ENCODE measurements at places on chromosomes 3 and 15.

GRCh38 chr3:128077665-128078064 is 25.4 kb downstream of the SEC61A1 start:
- no peak for DNase-seq

DNA sequence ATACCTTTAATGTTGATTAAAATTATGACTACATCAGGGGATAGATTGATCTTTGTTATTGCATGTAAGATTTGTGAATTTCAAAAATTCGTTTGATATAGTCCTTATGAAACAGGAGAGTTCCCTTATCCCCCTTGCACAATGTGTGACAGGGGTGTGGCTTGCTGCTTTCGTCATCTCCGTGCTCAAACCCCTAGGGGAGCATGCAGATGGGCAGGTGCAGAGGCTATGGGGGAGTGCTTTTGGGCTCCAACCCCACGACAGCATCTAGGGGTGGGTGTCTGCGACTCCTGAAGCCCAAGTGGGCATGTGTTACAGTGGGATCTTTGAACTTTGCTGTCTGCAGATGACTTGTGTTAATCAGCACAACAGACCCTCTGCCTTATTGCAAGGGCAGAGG is 360.1 kb upstream of the GOLIM4 start:
- DNase-seq, result no peak

- DNase-seq, result no peak
These were observed 116.5 kb upstream of the ALDH1A3 start for GRCh38 chr15:100762913-100763834.

DNA sequence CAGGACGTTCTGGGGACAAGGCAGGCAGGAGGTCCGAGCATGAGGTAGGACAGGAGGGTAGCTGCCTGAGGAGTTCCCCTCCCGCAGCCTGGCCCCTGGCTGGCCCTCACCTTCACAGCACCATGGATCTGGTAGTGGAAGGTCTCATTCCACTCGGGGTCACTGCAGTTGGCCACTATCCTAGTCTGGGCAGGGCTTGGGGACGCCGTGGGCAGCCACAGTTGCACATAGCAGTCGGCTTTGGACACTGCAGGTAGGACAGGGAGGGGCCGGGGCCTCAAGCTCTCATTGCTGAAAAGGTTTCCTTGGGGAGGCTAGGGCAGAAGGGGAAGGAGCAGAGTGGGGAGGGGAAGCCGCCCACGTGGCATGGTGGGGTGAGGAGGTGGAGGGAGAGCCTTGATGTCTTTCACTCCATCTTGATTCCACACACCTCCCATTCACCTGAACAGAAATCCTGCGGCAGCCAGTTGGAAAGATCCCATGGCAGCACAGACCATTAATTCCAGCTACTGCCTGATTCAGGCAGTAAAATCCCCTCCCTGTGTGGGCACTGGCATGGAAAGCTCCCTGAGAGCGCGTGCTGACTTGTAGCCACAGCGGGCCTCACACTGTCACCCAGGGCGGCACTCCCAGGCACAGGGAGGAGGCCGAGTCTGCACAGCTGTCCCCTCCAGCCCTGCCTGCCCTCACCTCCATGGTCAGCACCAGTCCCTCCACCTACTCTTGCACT is 2.1 kb downstream of the PLA2G4F start:
- DNase-seq, result no peak

GRCh38 chr3:165459924-165460835 is 264.0 kb upstream of the SLITRK3 start:
- DNase-seq, result no peak

DNA sequence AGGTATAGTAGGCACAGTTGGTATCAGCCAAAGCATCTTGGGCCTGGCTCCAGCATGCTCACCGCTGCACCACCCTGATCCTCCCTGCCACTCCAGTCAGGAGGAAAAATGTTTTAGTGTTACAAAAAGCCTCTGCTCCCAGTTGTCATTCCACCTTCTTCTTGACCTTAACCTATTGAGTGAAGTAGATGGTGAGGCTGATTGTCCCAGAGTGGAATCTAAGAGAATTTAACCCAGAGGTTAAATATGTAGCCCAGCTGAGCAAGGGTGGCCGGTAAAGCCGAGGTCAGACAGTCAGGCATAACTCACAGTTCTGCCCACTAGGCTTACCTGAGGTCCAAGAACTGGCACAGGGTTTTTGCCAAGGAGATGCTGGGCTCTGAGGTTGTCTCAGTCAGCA is 30.7 kb upstream of the TNIK start:
- no peak for DNase-seq

DNA sequence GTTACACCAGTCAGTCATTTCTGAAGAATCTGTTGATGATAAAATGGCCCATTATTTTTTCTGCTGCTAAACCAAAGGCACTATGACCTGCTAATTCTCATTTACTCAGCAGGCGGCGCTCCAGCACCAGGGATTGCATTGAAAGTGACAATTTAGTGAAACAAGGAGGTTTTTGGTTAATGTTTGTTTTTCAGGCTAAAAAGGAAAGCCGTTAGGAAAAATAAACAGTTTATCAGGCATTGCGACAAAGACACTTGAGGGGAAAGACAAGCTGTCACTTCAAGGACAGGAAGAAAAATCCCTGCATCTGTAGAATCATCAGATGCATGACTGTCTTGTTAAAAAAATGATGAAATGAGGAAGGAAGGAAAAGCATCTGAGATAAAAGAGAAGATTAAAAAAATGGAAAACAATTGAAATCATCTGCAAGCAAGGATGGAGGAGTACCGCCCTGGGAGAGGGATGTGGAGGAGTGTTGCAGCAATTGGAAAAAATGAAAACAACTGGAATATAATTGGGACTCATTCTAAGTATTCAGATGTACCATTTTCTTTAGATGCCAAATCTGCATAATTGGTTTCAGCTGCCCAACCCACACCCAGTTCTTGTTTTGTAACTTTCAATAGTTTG is 54.0 kb downstream of the NR1D2 start:
- DNase-seq, result peak; percentile 79

DNA sequence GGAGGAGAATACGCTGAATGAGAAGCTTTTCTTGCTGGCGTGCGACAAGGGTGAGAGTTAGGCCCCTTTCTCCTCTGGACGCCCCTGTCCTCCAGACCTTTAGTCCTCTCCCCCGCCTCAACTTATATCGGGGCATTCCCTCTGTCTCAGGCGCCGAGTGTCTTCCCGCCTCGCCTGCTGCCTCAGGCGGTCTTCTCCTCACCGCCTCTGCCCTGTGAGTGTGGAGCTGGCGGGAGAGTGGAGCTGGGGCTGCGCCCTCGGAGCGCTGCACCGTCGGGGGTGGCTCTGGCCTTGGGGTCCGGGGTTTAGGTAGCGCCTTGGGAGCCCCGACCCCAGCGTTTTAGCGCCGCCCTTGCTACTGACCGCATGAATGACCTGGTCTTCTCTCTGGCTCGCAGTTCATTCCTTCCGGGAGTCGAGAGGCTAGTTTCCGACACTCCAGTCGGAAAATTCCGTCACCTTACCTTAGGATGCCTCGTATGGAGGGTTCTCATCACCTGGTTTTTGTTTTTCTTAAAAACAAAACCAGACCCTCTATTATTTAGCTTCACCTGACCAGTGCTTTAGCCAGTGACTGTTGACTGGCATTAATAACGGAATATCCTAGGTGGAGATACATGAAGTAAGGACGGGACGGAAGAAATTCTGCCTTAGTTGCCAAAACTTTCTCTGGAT is 985 bp downstream of the TRPC1 start:
- DNase-seq, result peak; percentile 71

DNA sequence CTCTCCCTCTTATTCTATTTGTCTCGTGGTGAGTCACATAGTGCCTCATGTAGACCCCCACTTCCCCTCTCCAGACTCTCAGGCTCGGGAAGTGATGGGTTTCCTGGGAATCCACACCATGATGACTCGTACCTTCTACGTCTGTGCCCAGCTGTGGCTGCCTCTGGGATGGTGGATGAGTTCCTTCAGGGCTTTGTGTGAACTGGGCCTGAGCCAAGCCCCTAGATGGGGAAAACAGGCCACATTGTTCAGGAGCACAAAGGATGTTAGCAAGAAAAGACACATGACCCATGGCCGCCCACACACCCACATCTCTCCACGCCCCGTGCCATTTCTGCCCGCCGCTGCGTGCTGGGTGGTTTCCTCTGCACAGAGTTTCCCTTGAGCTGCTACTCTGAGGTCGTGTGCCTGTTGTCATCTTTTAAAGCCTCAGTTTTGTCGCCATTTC is 10.5 kb downstream of the ISG20 start:
- DNase-seq, result peak; percentile 61
